ENCODE measurements at places on chromosomes 11 and 22.

- DNase-seq: no peak
Measured at GRCh38 chr22:50414476-50415248, 60.2 kb downstream of the SBF1 start.

GRCh38 chr11:81340225-81340624, 1393.4 kb downstream of the FAM181B start:
- no peak for DNase-seq

- DNase-seq: no peak
Measured at GRCh38 chr22:36760786-36761185, 15.1 kb downstream of the IFT27 start.

- no peak for DNase-seq
Measured at GRCh38 chr11:130061017-130061416, 8.7 kb upstream of the APLP2 start.

DNA sequence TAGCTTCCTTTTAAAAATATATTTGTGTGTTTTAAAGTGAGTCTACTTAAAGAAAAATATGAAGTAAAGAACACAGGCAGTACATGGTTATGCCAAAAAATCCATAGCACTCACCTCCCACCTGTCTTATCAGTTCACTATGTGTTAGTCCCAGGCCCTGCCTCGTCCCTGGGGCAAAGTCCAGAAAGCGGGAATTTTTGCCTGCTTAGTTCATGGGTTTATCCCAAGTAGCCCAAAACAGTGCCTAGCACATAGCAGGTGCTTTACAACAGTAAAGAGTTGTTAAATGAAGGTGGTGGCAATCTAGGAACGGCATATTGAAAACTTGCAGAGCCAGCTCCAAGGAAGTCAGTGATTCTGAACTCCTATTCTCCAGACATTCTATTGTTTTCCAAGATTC, 154.0 kb downstream of the MN1 start:
- no peak for DNase-seq

- no peak for DNase-seq
Measured at GRCh38 chr22:28942801-28943500, 59.6 kb downstream of the ZNRF3 start.

GRCh38 chr11:122038543-122038942, 77.5 kb downstream of the BLID start:
- no peak for DNase-seq

- peak; percentile 76 for DNase-seq
Measured at GRCh38 chr22:37230673-37231405, 13.2 kb downstream of the RAC2 start.

DNA sequence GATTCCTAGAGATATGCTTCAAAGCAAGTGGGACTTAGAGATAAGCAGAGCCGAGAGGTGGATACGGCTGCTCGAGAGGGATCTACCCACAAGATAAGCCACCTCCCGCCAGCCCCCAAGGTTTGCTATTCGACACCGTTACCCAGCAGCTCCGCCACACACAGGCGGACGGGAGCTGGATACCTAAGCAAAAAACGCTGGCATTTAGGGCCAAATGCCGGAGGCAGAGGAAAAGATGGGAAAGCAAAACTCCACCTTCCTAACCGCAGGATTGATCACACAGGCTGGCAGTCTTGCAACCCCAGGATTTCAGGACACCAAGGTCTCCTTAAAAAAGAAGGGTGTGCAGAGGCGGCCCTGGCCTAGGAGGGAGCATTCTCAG, 709 bp downstream of the FTH1 start:
- DNase-seq: no peak

GRCh38 chr11:114448749-114449482, 9.6 kb downstream of the REXO2 start:
- DNase-seq: no peak

GRCh38 chr11:127259102-127259501, 258.5 kb upstream of the KIRREL3 start:
- no peak for DNase-seq

- DNase-seq: no peak
Measured at GRCh38 chr22:44247346-44247745, 65.4 kb downstream of the SHISAL1 start.

- no peak for DNase-seq
Measured at GRCh38 chr11:1862588-1863351, 9.9 kb downstream of the LSP1 start.

GRCh38 chr11:126474220-126474619, 118.7 kb downstream of the ST3GAL4 start:
- no peak for DNase-seq

- no peak for DNase-seq
Measured at GRCh38 chr11:123544631-123545375, 109.6 kb downstream of the SCN3B start.

DNA sequence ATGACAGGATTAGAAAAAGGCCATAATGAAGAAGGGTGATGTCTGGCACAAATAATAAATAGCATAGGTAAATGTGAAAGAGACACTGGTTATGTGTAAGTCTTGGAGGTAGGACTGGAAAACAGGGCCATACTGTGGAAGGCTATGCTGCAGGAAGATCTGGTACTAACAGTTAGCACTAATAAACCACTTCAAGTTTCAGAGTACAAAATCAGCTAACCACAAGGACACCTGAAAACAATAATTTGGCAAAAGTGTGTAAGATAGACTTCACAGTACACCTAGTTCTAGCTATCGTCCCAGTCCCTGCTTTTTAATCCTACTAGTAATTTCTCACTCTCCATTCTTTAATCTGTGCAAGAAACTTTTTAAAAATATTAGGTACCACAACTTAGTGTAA, 44.3 kb downstream of the CWF19L2 start:
- no peak for DNase-seq

GRCh38 chr11:129067454-129067853, 124.7 kb downstream of the ARHGAP32 start:
- DNase-seq: no peak

DNA sequence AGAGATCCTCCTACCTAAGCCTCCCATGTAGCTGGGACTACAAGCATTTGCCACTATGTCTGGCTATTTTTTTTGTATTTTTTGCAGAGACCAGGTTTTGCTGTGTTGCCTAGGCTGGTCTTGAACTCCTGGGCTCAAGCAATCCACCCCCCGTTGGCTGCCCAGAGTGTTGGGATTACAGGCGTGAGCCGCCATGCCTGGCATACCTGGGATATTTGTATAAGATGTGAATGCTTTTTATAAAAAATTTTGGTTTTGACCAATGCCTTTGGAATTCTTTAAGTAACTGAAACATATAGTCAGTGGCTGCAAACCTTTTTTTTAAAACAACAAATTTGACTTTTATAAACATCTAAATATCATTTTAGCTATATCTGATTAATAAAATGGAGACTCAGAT, 42.4 kb downstream of the ADAMTS8 start:
- DNase-seq: no peak

DNA sequence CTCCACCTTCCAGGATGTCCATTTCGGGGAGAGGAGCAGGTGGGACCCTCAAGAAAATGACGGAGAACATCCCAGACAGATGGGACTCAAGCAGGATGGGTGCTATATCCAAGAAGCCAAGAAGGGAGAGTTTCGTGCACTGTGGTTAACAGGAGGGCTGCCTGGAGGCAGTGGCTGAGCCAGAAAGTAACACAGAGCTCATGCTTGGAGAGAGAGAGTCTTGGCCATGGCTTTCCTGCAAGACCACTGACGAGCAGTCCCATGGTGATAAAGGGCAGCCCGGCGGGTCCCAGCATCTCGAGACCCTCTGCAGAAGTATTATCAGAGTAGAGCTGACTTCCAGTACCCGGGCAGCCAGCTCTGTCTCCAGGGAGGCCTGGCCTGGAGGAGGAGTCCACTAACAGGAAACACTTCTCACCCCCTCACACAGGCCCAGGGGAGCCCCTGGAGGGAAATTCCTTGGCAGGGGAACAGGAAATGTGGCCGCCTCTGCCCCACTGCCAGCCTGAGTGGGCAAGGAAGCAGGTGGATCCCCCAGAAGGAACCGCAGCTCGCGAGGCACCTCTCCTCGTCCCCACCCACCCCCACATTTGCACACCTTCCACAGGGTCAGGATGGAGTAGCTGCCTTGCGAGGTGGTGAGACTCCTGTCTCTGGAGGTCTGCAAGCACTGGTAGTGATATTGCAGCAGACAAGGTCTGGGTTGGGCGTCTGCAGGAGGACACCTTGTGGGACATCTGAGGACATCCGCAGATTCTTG, 32.2 kb downstream of the CYTH4 start:
- DNase-seq: peak; percentile 73

DNA sequence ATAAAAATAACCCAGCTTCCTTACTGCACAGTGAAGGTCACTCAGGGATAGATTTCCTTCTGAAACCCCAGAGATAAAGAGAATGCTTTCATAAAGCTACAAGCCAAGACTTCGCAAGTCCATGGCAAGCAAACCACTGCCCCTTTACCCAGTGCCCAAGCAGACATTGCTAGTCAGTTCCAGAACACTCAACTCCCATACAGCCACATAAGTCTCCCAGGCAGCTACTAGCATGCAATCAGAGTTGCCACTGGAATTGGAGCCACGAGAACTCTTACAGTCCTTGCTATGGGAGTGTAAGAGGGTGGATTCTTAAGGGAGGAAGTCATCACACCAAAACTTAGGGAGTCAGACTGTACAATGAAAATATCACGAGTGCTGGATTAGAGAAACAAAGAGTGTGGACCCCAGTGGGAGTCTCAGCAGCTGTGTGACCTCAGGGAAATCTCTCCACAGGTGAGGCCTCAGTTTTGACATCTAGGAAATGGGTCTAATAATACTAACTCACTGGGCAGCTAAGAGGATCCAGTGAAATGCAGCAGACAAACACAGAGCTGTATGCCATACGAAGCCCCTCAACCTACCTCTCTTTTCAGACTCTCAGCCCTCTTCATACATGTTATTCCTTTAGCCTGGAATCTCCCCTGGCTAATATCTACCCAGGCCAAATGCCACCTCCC, 526.6 kb downstream of the MN1 start:
- DNase-seq: no peak

DNA sequence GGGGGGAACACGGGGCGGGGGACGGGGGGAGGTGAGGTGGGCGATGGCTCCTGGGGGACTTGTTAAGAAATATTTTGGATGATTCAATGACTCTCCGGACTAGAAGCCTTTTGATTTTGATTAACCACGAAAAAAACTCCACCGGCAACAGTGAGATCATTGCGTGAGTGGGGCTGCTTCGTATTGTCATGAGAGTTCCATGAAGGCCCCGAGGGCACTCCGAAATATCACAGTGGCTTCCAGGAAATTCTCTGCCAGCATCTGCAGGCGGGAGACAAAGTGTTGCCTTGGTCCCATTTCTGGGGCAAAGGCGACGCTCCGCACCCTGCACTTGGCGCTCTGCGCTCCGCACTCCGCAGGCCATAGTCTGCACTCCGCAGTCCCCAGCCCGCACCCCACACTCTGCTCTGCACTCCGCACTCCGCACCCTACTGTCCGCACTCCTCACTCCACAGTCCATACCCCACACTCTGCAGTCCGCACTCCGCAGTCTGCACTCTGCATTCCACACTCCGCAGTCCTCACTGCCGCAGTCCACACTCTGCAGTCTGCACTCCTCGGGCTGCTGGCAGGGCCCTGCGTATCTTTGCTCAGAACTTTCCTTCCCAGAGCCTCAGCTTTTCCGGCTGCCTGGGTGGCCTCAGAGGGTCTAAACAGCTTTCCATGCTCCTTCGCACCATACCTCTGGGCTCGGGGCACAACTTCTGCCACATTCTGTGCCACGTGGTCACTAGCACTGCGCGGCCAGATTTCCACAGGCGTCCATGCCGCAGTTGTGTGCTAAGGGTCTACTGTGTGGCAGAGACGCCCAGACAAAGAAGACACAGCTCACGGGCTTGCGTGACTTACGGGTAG, 61.1 kb downstream of the LINC01488 start:
- no peak for DNase-seq
